ENCODE measurements at places on chromosomes 5 and 9.
A peak's percentile ranks its signal among the peaks of the same experiment; 100 is the strongest.

GRCh38 chr5:87886164-87886563, 382.5 kb downstream of the TMEM161B start:
- no peak for DNase-seq

DNA sequence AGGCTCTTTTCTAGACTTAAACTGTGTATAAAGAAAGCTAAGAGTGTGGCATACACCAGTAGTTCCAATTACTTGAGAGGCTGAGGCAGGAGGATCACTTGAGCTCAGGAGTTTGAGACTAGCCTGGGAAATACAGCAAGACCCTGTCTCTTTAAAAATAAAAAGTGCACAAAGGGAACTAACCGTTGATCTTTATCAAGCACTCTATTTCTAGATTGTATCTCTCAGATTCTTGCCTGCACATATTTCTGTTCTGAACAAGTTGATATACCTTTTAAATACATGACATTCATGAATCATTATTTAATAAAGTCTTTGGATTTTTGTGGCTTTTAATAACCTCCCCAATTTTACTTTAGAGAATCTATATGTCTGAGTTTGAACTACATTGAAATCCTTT, 47.2 kb downstream of the HMGCR start:
- no peak for DNase-seq

- DNase-seq = no peak
Observed at GRCh38 chr5:94856257-94856800, 237.9 kb downstream of the SLF1 start.

DNA sequence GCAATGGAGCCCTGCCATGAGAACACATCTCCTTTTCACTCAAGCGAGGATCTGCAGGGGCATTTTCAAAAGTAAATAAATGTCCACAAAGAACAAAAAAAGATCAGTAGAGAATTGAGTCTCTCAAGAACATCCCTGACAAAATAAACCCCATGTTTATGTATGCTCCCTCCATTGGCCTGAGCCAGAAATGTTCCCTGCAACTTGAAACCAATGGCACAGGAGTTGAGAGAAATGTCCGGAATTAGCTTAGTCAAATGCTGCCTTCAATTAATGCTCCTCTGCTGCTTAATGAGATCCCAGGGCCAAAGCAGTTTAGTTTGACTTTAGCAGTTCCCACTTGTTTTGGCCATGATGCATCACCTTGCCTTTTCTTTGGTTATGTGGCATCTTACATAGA, 238.3 kb downstream of the EBF1 start:
- DNase-seq = no peak

GRCh38 chr5:128825826-128826225, 139.5 kb upstream of the SLC27A6 start:
- no peak for DNase-seq

DNA sequence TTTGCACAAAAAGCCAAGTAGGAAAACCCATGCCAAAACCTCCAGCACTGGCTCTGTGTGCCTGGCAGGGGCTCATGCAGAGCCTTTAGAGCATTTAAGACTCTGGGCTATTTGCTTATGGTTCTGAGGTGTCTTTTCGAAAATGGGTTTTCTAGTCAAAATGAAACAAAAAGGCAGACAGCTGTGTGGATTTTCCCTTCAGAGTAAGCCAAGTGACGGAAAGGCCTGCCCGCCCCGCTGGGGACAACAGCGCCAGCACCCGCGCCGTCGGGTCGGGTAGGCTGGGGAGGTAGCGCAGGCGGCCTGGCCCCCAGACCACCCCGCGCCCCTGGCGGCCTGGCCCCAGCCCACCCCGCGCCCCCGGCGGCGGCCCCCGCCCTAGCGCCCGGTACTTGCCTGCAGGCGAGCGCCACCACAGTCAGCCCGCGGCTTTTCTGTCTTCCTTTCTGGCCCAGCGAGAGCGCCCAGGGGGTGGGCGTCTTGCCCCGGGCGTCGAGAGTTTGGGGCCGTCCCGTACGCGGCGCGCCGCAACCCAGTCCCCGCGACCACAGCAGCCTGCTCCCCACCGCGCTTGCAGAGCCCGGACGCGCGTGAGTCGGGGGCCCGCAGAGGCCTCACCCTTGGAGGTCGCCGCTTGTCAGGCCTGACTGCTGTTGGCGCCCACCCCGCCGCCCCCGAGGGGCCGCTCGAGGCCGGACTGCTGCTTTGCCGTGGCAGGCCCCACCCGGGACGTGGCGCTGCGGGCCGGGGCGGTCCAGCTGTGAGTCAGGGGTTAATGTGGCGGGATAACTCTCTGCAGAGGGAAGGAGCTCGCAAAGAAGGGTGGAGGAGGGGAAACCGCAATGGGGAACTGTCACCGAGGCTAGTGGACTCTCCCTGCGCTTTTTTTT, at the start of gene TICAM2:
TICAM2 (minus strand) TSS at position 779 of the 890 bp plus-strand sequence. CDS start 21,223 bp downstream, outside the sequence.
- peak; percentile 44 for DNase-seq

DNA sequence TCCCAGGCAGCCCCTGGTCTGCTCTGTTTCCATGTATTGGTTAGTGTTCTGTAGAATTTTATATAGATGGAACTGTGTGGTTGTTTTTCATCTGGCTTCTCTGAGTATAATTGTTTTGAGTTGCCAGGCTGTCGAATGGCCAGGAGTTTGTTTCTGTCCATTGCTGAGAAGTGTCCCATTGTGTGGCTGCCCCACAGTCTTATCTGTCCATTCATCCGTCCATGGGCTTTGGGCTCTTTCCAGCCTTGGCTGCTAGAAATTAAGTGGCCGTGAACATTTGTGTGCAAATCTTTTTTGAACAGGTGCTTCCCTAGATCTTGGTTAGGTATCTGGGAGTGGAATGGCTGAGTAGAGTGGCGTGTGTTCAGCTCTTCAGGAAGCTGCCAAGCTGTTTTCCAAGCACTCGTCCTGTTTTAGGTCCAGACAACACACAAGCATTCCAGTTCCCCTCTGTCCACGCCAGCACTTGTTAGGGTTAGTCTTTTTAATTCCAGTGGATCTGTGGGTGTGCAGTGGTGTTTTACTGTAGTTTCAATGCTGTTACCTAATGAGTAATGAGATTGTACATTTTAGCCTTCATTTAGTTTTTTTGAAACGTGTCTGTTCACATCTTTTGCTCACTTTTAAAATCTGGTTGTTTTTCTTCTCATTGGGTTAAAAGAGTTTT, 122.2 kb upstream of the CACNA1B start:
- DNase-seq = no peak

- no peak for DNase-seq
Observed at GRCh38 chr9:121453232-121453892, 46.3 kb downstream of the GGTA1 start.

DNA sequence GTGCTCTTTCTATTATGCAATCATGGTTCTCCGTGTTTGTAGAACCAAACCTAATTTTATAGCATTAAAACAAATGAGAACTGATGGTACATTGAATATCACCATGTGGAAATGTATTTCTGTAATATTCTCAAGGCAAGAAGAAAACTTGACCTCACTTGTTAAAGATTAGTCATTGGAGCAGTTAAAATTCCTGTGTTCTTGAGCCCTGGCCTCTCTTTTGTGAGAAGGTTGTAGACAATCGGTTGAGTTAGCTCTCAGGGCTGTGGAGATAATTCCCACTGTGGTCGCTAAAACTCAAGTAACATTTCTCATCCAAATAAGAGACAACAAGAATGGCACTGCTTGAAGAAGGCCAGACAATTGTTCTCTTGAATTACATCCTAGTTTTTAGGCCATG, 216.0 kb upstream of the KLF4 start:
- DNase-seq = no peak

- no peak for DNase-seq
Observed at GRCh38 chr5:122156724-122157325, 27.5 kb downstream of the ZNF474 start.

DNA sequence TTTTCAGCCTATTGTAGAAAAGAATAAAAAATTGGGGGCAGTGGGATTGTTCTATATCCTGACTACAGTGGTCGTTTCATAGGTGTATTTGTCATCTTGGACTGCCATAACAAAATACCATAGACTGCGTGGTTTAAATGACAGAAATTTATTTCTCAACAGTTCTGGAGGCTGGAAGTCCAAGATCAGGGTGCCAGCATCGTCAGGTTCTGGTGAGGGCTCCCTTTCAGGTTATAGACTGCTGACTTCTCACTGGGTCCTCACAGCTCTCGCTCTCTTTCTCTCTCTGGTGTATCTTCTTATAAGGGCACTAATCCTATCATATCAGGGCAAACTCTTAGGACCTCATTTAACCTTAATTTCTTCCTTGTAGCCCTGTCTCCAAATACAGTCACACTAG, 356.7 kb upstream of the TRPC7 start:
- DNase-seq = no peak

- DNase-seq = no peak
Observed at GRCh38 chr9:880725-881124, 39.2 kb downstream of the DMRT1 start.

- no peak for DNase-seq
Observed at GRCh38 chr9:76090330-76090729, 199.9 kb downstream of the PCSK5 start.

DNA sequence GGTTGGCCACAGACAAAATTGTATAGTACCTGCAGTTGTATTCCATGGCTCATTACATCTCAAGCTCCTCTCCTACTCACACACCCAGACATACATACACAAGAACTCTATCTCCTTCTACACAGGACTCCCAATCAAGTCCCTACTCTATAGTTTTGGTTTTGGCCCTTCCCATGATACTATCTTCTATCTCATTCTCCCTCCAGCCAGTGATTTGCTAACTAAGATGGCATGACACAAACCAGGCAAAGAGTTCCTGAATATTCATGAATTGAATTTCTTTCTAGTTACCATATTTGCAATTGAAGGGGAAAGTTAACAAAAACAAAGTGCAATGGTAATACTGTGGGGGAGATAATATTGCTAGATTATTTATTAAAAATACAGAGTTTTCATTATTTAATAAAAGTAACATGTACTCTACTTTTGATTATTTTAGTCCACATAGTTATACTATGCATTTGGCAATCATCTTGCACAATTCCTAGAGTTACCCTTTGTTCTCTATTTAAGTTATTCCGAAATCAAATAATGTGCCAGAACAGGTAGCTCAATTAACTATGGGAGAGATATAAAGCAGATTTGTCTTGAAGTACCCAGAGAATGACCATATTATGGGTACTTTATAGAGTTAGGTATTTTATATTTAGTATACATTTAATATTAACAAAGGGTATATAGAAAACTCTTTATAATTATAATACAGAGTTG, 9.6 kb upstream of the LURAP1L start:
- no peak for DNase-seq

- peak; percentile 22 for DNase-seq
Observed at GRCh38 chr5:109612278-109612905, 77.3 kb upstream of the MAN2A1 start.

GRCh38 chr9:131961496-131961880, 118.2 kb downstream of the MED27 start:
- DNase-seq = no peak

DNA sequence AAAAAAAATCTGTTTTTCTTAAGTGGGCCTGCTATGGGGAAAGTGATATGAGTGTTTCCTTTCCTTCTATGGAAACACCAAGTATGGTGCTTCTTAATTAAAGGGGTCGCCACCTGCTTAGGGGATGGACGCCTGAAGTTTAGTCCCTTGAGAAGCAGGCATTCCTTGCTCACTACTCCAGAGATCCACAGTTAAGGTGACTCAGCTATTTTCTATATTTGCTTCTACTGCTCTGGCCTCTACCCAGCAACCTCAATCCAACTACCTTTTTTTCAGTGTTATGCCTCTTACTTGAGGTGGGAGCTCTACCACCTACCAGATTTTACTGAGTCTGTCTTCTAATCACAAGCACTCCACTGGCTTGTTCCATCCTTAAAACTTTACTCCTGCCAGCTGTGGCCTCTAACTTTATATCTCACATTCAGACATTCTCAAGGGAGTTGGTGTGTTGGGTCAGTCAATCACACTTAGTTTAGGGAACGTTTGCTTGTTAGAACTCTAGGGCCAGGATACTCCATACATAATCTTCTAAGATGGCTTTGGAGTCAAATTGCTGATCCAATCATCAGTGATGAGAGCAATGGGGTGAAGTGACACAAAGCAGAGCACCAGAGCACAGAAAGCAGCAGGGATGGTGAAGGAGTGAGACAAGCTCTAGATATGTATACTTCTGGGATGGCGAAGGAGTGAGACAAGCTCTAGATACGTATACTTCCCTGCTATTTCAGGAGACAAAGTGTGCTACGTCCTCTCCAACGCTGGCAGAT, 708.1 kb downstream of the EFNA5 start:
- no peak for DNase-seq

DNA sequence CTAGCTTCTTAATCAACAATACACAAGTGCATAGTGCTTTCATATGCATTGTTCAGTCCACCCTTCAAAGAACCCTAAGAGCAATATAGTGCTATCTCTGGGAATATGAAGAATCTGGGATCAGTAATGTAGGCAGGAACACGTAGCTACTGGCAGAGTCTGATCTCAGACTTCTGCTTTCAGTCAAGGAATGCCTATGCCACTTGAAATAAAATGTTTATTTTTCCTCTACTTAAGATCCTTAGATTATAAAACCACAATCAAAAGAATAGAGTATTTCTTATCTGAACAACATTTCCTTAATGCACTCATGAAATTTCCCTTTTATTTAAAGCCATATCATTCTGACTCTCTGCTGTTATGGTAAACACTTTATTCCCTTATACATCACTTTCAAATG, 1407.8 kb upstream of the C9orf72 start:
- DNase-seq = no peak
